Activated T-cell treated with anti-CD3 and anti-CD28 coated beads for 4 hours (primary cell): ENCODE measurements at places on chromosomes 2 and 18.

DNA sequence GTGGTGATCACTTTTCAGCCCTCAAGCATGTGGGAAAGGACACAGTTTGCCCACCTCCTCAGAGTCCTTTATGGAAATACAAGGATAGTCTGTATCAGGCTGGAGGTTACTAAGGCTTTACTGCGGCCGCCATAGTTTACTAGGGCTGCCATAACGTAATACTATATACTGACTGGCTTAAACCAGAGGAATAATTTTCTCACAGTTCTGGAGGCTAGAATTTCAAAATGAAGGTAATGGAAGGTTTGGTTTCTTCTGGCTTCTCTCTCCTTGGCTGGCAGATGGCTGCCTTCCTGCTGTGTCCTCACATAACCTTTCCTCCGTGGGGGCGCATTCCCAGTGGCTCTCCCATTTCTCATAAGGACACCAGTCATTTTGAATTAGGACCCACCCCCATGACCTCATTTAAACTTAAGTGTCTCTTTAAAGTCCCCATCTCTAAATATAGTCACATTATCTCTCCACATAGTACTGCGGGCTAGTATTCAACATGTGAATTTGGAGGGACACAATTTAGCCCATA is 12.5 kb upstream of the ATIC start:
- DNase-seq, result no peak

DNA sequence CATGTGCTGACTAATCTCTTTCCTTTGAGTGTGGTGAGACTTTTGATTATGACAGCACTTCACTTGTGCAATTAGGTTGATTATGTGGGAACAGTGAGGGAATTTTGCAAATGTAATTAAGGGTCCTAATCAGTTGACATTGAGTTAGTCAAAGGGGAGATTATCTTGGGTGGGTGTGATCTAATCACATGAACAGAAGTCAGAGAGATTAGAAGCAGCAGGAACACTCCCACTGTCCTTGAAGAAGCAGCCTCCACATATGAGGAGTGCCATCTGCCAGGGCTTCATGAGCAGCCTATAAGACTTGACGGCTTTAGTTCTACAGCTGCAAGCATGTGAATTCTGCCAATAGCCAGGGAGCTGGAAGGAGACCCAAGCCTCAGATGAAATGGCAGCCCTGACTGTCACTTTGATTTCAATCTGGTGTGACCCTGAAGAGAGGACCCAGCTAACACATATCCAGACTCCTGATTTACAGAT is 89.4 kb upstream of the APCDD1 start:
- DNase-seq, result no peak

DNA sequence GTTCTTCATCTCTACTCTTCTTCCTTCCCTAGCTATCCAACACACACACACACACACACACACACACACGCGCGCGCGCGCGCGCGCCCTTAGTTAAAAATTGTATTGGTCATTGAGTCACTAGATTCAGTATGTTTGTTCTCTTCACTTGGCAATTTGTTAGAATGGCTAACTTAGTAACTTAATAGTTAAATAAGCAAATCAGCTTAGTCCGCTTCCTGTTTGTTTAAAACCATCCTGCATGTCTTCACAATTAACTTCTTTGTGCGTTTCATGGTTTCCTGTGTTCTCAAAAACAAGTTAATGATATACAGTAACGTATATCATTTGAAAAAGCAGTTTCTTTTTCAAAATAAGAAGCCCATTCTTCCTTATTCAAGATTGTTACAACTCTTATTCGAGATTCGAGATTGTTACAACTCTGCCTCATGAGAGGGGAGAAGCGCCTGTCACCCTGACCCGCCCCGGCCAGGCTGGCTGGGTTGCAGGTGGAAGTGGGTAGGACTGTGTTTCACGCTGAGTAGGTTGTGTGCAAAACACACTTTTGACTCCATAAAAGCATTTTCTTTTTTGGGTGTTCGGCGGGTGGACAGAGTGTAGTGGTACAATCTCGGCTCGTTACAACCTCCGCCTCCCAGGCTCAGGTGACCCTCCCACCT is 9.5 kb upstream of the CNNM3 start:
- peak; percentile 11 for DNase-seq

DNA sequence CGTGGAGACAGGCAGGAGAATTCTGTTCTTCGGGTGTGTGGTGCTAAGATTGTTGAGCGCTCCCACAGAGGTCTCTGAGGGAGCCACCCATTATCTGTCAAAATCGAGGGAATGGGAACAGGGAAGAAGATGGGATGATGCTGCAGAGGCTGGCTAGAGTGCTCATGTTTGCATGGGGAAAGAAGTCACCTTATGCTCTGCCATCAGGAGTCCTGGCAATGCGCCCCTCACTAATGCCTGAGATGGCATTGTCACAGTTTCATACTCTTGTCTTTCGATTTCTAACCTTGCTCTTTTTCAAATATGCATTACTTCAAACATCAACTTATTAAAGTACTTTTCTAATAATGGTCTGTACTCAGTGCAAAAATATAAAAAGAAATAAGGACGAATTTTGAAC is 463.3 kb upstream of the CELF4 start:
- no peak for DNase-seq

DNA sequence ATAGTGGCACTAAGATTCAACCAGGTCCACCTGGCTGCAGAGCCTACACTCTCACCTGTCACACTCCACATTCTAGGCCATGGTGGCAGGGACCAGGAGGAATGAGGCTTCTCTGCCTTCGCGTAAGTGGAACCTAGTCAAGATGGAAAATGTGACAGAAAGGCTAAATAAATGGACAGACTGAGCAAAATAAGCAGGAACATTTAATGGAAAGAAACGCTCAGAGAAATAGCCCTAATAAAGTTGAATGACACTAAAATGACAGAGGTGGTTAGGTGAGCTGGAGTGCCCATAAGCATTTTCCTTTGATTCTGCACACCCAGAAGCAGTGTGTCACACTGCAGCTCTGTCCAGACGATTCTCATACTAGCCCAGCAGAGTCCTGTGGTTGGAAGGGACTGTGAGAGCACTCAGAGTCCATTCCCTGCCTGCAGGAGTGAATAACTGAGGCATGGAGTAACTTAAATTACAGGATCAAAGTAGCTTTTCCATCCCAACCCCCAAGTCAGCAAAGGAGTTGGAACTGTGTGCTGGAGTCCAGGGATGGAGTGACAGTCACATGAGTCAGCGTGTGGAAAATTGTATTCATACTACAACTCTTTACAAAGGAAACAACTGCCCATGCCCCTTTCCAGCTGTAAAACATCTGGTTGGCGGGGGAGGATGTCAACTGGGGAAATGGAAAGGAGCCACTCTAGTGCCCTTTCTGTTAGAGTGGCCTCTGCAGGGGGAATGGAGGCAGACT is 105.4 kb upstream of the LGALSL start:
- DNase-seq, result no peak

DNA sequence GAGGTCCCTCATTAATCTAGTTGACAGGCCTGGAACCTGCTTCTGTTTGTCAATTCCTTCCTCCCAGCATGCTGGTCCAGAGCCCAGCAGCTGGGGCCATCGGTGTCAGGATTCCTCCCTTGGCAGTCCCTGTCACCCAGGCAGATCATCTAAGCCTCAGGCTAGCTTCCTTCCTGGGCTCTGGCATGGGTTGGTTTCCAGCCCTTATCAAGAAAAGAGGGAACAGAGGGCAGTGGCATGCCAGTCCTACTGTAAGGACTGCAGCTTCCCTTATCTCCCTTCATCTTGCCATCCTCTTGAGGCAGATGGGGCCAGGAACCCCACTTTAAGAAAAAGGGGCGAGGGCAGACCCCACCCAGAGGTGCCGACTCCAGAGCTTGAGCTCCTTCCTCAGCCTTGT is 10.9 kb upstream of the KCNK3 start:
- no peak for DNase-seq

GRCh38 chr18:10055125-10055750 is 141.4 kb downstream of the VAPA start:
- DNase-seq, result no peak

DNA sequence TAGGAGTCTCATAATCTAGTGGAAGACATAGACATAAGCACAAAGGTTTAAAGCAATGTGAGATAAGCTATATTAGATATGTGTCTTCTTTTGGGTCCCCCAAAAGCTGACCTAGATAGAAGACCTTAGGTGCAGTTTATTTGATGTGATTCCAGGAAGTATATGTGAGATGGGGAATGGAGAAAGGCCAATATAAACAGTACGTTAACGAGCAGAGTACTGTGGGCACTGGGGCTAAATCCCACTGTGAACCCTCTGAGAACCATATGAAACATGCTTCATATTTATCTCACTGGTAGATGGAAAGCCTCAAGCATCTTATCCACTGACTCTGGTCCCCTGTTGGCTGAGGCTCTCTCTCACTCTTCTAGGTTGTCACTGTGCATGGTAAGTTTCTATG is 62.6 kb upstream of the ZC3H15 start:
- no peak for DNase-seq

- DNase-seq, result no peak
Observed at GRCh38 chr2:223008162-223008561, 43.8 kb upstream of the KCNE4 start.

- DNase-seq, result no peak
Observed at GRCh38 chr2:1484131-1484884, 71.0 kb downstream of the TPO start.

- no peak for DNase-seq
Observed at GRCh38 chr18:48192542-48192941, 216.6 kb downstream of the ZBTB7C start.

DNA sequence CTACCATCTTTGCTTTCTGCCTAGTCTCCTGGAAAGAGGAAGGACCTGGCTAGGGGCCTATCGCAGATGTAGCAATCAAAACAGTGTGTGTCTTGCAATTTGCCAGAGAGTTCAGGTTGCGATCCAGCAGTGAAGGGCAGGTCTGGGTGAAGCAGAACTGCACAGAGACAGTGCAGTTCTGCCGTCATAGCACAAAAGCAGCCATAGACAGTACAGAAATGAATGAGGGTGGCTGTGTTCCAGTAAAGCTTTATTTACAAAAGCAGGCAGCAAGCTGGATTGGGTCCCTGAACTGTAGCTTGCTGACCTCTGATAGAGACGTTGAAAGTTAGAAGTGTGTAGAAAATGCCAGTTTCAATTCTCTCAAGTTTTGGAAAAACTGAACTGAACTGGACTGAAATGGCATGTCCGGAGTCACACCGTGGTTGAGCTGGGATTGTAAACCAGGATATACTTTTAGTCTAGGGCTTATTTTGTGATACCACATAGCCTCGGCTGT is 186.8 kb downstream of the LTBP1 start:
- no peak for DNase-seq

GRCh38 chr2:54092940-54093339 is 22.5 kb upstream of the ACYP2 start:
- no peak for DNase-seq

GRCh38 chr2:48711343-48711742 is 44.2 kb downstream of the LHCGR start:
- no peak for DNase-seq

DNA sequence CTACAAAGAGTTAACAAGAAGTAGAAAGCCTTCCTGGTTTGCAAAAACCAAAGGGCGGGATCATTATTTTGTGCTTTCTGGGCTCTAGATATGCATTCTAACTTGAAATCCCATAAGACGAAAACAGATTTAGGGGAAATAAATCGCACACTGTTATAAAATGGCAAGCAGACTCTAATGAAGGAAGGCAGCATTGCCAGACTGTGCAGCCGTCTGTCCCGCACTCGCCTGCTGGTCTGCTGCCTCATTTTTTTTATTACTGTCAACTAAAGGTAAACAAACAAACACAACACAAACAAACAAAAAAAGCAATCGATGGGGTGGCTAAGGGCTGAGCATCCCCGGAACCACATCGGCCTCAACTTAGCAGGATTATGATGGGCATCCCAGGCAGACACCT is 24.4 kb downstream of the ZNF521 start:
- no peak for DNase-seq

GRCh38 chr2:227310756-227311110 is 14.3 kb upstream of the MFF start:
- no peak for DNase-seq

DNA sequence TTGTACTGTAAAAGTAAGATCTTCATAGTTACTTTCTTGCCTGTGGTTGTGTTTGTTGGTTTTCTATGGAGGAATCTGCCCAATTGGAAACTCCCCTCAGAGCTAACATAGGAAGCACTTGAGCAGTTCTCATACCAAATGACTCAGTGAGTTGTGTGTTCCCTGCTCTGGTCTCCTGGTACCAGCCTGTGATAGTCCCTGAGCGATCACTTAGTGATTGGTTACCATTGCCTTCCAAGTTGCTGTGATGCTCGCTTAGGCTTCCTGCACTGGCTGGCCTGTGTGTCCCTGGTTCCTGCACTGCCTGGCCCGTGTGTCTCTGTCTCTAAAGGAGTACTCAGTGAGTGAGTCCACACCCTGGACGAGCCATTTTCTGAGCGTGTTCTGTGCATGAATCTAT is 133.0 kb downstream of the MAP4K4 start:
- DNase-seq, result no peak

- DNase-seq, result no peak
Observed at GRCh38 chr2:10475811-10476660, 27.9 kb upstream of the ODC1 start.

GRCh38 chr2:54164106-54164505 is 48.7 kb downstream of the ACYP2 start:
- DNase-seq, result no peak

DNA sequence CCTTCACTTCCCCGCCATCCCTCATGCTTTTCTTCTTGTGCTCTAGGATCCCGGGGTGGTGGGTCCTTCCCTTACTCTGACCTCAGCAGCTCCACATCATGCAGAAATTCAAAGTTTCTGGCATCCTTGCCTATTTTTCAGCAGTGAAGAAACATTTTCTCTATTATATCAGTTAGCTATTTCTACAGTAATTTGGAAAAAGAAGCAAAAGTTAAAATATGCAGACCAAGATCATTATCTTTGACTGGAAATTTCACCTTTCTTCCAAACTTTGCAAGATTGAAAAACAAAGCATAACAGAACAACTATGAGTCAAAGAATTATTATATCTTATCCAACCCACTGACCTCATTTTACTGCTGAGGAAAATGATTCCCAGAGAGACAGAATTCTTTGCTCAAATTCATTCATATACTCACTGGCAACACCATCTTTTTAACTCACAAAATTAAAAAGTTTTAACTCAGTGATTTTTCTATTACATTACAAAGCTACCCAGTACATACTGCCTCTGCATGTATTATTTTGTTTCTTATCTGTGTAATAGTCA is 40.5 kb downstream of the ANTXR1 start:
- DNase-seq, result no peak

DNA sequence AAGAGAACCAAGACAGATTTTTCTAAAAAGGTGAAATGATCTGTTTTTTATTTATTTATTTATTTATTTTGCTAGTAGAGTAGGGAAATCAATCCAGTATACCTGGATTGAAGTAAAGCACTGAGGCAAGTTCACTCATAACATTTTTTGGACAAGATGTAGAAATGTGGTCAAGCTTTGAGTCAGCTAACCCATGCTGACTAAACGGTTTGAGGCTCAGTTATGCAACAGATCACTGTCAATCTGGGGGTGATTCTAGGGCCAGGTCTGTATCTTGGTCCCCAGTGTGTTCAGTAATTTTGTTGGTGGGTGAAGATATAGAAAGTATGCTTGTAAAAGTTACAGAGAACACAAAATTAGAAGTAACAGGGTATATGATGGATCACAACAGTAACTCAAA is 60.2 kb downstream of the RMDN2 start:
- DNase-seq, result no peak

- DNase-seq, result no peak
Observed at GRCh38 chr2:320561-320960, 32.7 kb upstream of the ALKAL2 start.

GRCh38 chr2:217206907-217207698 is 347.2 kb upstream of the TNP1 start:
- no peak for DNase-seq

GRCh38 chr2:224957540-224958461 is 84.5 kb downstream of the DOCK10 start:
- DNase-seq, result no peak
